ENCODE measurements at places on chromosomes 6 and 20.

- DNase-seq = no peak
Measured at GRCh38 chr6:106612671-106613416, 16.5 kb downstream of the RTN4IP1 start.

- no peak for DNase-seq
Measured at GRCh38 chr6:50853939-50854338, 35.3 kb downstream of the TFAP2B start.

- no peak for DNase-seq
Measured at GRCh38 chr20:47358672-47359529, 2.4 kb upstream of the ZMYND8 start.

DNA sequence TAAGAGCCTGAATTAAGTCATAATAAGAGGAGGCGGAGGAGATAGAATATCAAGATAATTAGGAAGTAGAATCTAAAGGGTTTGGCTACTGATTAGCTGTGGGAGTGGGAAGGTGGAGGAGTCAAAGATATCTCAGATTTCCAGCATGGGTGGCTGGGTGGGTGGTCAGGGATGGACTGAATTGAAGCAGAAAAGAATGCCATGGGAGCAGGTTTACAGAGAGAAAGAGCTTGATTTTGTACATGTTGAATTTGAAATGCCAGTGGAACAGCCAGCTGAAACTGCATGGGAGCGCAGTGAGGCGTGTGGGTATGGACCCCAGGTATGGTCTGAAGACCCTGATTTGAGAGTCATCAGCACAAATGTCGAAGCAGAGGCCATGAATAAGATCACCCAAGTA is 1.4 kb upstream of the HLA-DMA start:
- no peak for DNase-seq

GRCh38 chr20:54839224-54839623 is 363.8 kb downstream of the DOK5 start:
- DNase-seq = no peak

- DNase-seq = no peak
Measured at GRCh38 chr6:57102976-57103375, 13.0 kb downstream of the ZNF451 start.

- DNase-seq = no peak
Measured at GRCh38 chr6:131765804-131766135, 42.0 kb upstream of the ENPP1 start.

DNA sequence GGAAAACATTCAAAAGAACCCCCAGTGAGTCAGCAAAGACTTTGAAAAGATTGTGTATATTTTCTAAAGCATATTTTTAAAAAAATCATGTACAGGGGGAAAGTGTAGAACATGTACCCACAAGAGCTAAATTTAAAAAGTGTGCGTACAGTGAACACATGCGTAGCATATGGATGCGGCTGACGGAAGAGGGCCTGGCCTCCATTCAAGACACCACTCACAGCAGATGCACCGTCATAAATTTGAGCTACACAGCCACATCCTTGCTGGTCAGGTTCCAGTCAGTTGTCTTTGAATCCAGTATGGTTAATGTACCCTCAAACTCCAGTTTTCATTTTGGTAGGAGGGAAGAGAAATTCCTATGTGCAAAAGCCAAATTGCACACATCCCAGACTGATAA is 54.3 kb upstream of the SPACA1 start:
- no peak for DNase-seq

GRCh38 chr6:92849636-92850035 is 569.7 kb downstream of the EPHA7 start:
- no peak for DNase-seq

- no peak for DNase-seq
Measured at GRCh38 chr6:46012834-46013233, 2.8 kb downstream of the CLIC5 start.

DNA sequence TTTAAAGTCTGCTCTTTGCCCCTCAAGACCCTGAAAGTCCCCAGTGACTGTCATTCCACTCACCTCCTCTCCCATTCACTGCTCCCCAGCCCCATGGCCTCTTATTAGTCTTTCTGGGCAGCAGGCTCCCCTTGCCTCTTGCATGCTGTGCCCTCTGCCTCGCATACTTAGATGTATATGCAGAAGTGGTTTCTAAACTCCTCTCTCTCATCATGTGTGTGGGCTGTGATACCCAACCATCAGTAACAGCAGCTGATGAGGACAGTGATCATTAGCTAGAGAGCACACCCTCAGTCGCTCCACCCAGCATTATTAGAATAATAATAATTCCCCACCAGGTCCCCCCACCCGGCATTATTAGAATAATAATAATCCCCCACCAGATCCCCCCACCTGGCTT is 14.5 kb downstream of the PKIG start:
- DNase-seq = no peak

DNA sequence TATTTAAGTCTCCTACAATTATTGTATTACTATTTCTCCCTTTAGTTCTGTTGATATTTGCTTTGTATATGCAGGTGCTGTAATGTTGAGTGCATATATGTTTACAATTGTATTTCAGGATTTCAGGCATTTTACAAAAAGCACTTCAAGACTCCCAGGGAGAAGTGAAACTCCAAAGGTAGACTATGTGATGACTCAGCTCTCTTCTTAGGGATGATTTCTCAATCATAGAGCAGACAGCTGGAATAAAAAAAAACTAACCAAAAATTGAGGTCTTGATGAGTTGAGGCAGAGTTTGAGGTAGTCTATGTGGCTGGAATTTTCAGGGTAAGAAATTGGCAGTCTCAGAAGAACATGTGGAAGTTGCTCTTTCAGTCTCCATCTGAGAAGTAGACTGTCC is 786.1 kb downstream of the TFAP2A start:
- no peak for DNase-seq

GRCh38 chr6:145960918-145961589 is 3.1 kb downstream of the SHPRH start:
- DNase-seq = no peak

GRCh38 chr20:38050686-38051085 is 17.1 kb downstream of the RPRD1B start:
- DNase-seq = no peak

GRCh38 chr6:132214716-132215115 is 186.6 kb downstream of the MOXD1 start:
- DNase-seq = no peak

DNA sequence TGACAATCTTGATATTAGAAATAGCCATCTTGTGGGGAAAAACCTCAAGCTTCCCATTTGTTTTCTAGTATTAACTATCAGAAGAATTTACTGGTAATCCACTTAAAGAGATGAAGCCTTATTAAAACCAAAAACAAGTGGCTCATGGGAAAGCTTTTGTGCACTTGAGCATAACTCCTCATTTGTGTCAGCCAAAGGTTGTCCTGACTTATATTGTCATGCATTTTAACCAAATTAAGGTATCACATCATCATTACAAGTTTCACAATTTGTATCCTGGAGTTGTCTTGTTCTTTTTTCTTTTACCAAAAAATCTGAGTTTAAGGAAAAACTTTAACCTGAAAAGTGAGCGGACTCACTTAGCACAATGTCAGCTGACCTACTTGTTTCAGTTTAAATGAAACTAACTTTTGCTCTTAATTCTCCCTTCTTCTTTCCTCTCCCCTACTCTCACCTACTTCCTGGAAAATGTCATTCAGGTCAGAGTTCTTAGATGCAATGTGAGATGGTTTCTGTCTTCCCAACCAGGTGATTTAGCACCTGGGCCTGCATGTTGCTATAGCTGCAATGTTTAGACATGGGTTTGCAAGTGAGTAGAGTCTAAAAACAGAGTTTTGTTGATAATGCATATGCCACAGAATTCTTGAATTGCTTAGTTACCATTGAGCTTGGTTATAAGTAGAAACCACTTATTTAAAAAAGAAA is 82.8 kb downstream of the TNFAIP3 start:
- DNase-seq = no peak

GRCh38 chr6:10578723-10579122 is 57.6 kb downstream of the GCNT2 start:
- no peak for DNase-seq

- no peak for DNase-seq
Measured at GRCh38 chr6:135514706-135515105, 17.2 kb upstream of the AHI1 start.

DNA sequence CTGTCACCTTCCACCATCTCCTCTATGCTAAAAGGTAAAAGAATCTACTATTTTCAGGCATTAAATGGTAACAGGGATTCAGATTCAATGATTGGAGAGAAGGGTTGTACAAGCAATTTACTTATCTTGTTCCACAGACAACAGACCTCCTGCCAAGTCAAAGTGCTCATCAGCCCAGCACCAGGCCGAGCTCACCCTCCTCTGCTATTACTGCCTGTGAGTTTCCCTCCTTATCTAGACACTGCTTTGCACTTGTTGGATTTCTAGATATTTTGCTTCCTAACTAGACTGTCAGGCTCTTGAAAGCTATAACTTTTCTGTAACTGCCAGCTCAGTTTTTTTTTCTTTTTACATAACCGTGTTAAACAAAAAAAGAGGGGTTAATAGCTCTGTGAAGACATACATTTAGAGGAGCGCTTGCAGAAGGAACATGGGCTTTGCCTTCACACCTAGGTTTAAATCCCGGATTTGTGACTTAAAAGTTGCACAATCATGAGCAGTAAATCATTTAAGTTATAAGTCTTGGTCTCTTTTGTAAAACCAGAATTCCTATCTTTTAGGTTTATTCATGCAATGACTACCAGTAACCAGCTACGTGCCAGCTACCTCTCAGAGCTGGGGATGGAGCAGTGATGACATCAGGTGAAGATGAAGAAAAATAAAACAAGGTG is 1.1 kb upstream of the FAM162B start:
- DNase-seq = no peak

GRCh38 chr6:138847884-138848283 is 52.0 kb downstream of the ECT2L start:
- DNase-seq = no peak

DNA sequence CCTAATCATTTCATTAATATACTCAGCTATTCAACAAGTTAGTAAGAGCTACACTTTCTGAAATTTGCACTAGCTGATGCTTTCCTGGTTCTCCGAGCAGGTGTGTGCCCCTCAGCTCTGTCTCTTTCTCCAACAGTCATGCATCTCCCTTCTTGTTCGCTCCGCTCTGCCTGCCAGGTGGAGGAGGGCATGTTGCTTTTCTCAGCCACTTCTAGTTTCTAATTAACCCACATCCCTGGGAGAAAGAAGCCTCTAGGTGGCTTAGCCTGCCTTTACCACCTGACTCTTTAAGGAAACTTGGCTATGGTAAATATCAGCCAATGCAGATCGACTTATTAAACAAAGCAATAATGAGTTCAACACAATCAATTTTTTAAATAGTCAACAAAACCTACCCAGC is 34.2 kb downstream of the LRFN2 start:
- no peak for DNase-seq

DNA sequence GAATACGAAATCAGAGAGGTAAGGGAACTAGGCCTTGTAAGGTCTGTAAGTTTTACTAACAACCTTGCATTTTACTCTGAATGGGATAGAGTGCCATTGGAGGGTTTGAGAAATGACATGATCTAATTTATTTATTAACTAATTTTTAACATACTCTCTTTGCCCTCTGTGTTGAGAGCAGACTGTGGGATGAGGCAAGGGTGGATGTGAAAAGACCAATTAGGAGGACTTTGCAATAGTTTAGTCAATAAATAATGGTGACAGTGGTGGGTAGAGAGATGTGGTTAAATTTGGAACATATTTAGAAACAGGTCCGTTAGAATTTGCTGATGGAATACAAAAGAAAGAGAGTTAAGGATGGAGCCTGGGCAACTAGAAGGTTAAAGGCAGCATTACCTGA is 60.0 kb downstream of the MKKS start:
- no peak for DNase-seq

GRCh38 chr6:3814539-3814938 is 34.6 kb upstream of the FAM50B start:
- DNase-seq = no peak

All from stimulated activated CD8-positive, alpha-beta memory T cell treated with anti-CD3 and anti-CD28 coated beads, Interleukin-7, amount 100 ng/mL, for 4 hours (primary cell).